ENCODE measurements at places on chromosomes 12 and 14.

DNA sequence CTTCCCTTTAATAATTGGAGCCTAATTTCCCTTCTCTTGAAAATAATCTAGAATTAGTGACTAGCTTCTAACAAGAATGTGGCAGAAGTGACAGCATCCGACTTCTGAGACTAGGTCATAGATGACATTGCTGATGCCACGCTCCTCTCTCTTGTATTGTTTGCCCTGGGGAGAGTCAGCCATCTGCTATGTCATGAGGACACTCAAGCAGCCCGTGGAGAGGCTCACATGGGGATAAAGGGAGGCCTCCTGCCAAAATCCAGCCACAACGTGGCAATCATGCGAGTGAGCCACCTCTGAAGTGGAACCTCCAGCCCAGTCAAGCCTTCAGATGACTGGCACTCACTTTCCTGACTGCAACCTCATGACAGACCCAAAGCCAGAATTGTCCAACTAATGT, 54.2 kb upstream of the LRRK2 start:
- no peak for DNase-seq

DNA sequence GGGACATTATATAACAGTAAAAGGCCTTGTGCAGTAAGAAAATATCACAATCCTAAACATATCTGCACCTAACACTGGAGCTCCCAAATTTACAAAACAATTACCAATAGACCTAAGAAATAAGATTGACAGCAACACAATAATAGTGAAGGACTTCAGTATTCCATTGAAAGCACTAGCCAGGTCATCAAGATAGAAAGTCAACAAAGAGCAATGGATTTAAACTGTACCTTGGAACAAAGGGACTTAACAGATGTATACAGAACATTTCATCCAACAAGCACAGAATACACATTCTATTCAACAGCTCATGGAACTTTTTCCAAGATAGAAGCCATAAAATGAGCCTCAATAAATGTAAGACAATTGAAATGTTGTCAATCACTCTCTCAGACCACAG, 209.5 kb upstream of the ARHGAP5 start:
- no peak for DNase-seq

DNA sequence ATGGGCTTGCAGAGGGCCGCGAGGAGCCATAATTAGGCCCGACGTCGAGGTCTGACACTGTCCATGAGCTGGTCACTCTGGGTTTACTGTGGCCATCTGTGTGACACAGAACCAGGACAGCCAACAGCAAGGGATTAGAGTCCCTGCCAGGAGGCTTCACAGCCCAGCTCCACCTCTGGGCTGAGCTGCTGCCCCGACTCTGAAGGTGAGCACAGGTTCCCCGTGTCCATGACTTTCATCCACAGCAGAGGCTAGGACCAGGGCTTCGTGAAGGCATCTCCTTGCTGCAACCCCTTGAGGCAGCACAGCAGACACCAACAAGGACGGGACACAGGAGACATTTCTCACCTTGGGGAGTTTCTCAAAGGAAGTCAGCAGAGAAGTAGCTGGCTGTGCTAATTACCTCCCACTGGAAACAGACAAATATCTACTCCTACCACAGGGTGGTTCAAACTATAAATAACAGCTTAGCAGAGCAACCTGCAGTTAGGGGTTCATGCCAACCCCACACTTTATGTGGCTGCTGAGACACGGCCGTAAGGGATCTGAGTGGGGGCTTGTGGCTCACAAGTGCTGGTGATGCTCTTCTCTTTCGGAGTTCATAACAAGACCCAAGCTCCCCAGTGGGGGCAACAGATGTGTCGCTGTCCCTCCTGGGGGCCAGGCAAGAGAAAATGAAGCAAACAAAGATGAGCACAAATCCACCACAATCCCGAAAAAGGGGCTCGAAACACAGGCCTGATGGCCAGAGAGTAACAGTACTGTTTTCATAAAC, 29.2 kb downstream of the ZFYVE21 start:
- no peak for DNase-seq

DNA sequence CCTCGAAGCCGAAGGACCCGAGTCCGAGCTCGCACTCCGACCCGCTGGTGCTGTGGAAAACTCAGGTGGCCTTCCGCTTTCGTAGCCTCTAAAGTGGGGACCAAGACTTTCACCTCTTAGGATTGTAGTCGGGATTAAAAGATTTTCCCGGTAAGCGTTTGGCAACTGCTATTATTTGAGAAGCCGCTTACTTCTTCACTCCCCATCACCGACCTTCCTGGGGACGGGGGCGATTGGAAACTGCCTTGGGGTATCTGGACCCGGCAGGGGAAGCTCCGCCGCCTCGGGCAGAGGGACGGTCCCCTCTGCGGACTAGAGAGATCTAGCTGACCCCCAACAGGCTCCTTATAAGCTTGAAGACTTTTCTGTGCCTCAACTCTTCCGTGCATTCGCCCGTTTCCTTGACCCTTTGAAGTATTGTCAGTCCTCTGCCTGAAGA, 659 bp downstream of the TRAFD1 start:
- no peak for DNase-seq
